ENCODE measurements at places on chromosomes 4 and X.
A peak's percentile ranks its signal among the peaks of the same experiment; 100 is the strongest.

DNA sequence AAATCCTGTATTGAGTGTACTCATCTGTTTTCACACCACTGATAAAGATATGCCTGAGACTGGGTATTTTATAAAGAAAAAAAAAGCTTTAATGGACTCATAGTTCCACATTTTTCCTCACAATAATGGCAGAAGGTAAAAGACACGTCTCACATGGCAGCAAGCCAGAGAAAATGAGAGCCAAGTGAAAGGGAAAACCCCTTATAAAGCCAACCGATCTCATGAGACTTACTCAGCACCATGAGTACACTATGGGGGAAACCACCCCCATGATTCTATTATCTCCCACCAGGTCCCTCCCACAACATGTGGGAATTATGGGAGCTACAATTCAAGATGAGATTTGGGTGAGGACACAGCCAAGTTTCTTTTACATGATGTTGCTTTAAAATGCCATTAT lies 171.9 kb downstream of the GALNTL6 start:
- no peak for DNase-seq

DNA sequence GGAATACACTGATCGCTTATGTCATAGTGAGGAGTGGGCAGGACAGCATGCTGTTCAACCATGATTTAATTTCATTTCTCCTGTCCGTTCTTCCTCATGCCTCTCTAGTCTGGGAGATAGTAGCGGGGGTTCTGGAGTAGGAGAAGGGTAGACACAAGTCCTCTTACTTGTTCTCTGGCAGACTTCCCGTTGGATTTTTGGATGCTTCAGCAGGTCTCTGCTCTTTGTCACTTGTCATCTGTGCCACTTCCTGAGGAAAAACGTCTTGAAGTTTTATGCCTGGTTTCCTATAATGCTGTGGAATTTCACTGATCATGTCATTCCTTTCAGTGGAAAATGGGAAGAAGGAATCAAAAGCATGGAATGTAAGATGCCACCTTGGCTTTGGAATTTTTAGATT lies 154.7 kb downstream of the GATB start:
- DNase-seq: no peak

GRCh38 chrX:115939070-115939469 lies 231.5 kb upstream of the AGTR2 start:
- no peak for DNase-seq

- DNase-seq: no peak
These were observed 636.5 kb upstream of the SLIT2 start for GRCh38 chr4:19615086-19615689.

GRCh38 chr4:184442314-184442635 lies 32.1 kb downstream of the IRF2 start:
- DNase-seq: no peak

DNA sequence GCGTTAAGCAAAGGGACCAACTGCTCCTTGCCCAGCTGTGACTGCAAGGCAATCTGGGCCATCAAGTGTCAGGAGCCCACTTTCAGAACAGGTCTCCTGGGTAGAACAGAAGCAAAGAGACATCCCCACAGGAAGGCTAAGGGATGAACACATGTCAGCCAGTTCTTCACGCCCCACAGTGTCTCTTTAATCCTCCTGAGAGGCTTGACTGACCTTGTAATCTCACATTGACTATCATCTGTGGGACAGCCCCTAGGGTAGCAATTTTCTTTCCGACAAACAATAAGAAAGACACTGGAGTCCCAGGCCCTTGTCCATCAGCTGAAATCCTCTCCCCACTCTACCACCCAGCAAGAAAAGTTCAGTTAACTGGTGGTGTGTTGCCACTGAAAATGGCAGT lies 1.0 kb downstream of the CHRDL1 start:
- no peak for DNase-seq

- DNase-seq: no peak
These were observed 47.2 kb upstream of the TFDP3 start for GRCh38 chrX:133265331-133265730.

- DNase-seq: no peak
These were observed 246.9 kb downstream of the PAPSS1 start for GRCh38 chr4:107473126-107473525.

- no peak for DNase-seq
These were observed 701.9 kb upstream of the ACTRT1 start for GRCh38 chrX:128754130-128754529.

GRCh38 chr4:8394806-8395205 lies 45.7 kb downstream of the ACOX3 start:
- no peak for DNase-seq

DNA sequence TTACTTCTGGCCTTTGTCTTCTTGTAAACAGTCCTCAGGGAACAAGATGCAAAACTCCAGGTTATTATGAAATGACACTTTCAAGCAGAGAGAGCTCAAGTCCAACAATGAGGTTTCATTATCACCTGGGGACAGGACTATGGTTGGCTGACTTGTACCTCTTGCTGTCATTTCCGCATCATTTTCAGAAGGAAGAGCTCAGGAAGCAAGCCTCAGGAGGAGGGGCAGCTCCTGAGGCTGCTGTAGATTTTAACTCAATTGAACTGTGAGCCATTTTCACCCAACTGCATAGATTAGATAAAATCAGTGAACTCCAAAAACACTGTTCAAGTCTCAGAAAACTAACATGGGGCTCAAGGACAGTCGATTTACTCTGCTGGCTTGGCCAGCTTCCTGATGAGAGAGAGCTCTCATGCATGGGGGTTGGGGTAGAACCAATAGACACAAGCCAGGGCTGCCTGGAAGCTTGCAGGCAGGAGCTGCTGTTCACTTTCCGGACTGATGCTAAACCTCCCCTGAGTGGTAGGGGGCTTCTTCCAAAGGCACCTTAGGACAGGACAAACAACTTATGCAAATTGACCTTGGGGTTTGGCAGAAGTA lies 23.6 kb downstream of the TMEM255A start:
- no peak for DNase-seq

- no peak for DNase-seq
These were observed 218.6 kb downstream of the PRDM5 start for GRCh38 chr4:120703908-120704307.

DNA sequence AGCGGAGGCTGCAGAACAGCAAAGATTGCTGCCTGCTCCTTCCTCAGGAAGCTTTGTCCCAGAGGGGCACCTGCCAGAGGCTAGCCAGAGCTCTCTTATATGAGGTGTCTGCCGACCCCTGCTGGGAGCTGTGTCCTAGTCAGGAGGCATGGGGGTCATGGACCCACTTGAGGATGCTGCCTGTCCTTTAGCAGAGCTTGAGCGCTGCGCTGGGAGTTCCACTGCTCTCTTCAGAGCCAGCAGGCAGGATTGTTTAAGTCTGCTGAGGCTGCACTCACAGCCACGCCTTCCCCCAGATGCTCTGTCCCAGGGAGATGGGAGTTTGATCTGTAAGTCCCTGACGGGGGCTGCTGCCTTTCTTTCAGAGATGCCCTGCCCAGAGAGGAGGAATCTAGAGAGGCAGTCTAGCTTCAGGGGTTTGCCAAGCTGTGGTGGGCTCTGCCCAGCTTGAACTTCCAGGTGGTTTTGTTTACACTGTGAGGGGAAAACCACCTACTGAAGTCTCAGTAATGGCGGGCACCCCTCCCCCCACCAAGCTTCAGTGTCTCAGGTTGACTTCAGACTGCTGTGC lies 10.9 kb downstream of the DCK start:
- no peak for DNase-seq

DNA sequence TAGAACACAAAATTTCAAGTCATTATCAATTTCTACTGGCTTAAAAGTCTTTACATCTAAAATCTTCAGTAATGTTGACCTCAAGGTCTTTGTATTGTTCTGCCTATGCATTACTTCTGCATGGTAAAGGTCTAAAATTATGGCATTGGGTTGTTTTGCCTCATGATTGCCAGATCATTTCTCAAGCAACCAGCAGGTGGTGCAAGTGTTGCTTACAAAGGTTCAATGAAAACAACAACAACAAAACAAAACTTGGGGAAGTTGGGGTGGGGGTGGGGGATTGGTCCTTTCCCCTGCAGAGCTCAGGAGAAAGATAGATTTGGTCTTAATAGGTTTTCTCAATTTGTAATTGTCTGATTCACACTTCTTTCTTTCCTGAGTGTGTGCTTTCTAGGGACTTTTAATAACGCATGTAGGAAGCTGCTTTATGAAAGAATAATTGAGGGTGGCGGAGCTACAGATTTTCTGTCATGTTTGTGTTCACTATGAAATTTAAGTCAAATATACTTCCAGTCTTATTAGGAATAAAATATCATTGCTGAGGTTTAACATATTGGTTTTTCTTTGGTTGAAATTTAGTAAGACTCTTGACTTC lies 145.1 kb downstream of the COL4A5 start:
- peak; percentile 35 for DNase-seq

DNA sequence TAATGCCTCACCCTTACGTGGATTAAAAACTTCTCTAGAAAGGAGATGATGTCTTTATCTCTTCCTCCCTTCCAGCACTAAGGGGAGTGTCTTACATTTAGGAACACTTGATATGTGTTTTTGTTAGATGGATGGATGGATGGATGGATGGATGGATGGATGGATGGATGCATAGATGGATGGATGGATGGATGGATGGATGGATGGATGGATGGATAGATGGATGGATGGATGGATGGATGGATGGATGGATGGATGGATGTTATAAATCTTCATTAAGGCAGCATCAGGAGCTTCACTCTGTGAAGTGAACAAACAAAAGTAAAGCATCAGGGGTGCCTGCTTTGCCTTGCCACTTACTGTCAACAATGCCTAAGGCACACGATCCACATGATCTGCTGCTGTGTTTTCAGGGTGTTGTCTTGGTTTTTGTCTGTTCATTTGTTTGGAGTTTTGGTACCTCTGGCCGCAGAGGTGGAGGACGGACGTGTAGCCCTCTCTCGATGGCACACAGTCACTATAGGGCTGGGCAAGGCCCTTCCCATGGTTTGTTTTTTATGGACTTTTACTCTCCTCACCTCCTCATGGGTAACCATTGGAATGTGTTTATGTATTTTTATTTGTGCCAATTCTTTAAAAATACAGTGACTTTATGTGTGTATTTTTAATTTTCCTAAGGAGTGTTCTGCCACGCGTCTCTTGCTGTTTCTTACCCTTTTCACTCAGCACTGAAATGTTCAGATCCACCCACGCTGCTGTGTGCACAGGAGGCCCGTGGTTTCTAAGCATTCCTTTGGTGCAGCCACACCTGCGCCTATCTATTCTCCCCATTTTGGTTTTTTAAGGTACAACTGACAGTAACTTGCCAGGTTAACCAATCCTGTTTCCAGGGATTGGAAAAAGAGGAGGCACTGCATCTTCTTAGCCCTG lies 91.8 kb upstream of the ENPP6 start:
- DNase-seq: no peak

DNA sequence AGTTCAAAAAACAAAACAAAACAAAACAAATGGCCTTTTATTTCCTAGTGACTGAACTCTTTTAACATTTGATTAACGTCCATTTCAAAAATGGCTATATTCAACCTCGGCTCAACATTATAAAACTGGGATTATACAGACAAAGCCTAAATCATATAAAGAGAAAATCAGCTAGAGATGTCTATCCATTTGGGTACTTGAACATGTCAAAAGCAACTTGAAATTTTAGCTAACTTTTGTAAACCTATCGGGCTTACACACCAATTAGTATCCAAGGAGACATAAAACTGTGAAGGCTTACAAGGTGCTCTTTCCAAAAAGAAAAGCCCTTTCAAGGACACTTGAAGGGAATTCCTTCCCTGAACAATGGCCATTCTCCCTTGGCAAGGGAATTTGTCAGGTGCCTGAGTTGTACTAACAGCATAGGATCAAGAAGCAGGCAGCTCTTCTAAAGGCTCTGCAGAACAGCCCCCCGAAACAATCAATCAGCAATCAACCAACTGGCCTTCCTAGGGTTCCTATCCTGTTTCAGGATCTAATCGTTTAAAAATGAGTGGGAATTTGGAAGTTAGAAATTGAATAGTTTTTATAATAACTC lies 633.7 kb upstream of the HTR2C start:
- no peak for DNase-seq

DNA sequence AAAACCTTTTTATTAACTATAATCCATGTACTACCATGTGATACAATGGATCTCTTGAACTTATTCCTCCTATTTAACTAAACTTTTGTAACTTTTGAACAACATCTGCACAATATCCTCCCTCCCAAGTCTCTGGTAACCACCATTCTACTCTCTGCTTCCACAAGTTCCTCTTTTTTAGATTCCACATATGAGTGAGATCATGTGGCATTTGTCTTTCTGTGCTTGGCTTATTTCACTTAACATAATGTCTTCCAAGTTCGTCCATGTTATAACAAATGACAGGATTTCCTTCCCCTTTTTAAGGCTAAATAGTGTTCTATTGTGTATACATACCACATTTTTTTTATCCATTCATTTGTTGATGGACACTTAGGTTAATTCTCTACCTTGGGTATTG lies 28.1 kb downstream of the DCAF8L1 start:
- no peak for DNase-seq

DNA sequence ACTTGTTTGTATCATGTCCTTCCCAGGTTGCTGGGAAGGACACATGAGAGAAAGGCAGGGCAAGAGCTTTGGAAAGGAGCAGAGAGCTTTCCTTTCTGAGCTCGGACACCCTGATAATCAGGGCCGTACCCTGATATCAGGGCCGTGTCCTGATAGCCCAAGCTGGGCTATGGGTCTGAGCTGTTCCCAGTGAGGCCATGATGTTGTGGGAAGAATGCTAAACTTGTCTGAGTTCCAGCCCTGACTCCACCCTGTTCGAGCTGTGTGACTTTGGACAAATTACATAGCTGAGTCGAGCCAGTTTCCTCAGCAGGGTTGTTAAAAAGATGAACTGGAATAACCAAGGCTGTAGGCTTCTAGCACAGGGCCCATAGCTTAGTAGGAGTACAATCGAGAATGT lies 3.3 kb upstream of the CXCR3 start:
- DNase-seq: no peak

DNA sequence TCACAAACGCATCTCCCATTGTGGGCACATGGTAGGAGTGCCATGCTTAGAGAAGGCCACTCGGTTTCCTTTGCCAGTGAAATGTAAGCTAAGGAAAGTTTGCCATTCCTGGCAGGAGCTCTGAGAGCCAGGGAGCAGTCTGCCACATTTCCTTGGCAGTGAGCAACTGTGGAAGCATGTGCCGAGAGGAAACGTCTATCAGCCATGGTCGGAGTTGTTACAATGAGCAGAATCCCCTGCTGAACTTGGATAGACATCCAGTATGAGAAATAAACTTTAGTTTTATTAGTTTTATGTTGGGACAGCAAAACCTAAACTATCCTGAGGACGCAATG lies 51.1 kb downstream of the ENOPH1 start:
- no peak for DNase-seq

GRCh38 chr4:82352825-82353366 lies 20.9 kb downstream of the HNRNPD start:
- no peak for DNase-seq

- DNase-seq: no peak
These were observed 35.2 kb downstream of the PCDH7 start for GRCh38 chr4:30755346-30755745.

DNA sequence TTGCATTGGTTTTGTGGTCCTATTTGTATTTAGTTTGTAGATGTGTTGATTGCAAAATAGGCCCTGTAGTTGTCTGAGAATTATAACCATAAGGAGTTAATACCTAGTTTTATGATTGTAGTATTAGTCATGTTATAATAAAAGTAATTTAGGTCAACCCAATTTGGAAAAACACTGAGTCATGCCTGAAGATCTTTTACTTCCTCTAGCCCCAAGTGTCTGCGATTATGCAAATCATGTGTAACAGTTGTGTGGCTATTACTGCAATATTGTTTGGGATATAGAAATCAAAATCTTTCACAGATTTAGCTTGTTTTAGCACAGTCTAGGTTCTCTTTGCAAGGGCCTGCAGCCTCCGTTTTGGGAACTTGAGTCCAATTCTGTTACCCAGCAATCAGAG lies 12.6 kb downstream of the SRD5A3 start:
- peak; percentile 84 for DNase-seq
